ENCODE measurements at places on chromosomes 5 and 9.

DNA sequence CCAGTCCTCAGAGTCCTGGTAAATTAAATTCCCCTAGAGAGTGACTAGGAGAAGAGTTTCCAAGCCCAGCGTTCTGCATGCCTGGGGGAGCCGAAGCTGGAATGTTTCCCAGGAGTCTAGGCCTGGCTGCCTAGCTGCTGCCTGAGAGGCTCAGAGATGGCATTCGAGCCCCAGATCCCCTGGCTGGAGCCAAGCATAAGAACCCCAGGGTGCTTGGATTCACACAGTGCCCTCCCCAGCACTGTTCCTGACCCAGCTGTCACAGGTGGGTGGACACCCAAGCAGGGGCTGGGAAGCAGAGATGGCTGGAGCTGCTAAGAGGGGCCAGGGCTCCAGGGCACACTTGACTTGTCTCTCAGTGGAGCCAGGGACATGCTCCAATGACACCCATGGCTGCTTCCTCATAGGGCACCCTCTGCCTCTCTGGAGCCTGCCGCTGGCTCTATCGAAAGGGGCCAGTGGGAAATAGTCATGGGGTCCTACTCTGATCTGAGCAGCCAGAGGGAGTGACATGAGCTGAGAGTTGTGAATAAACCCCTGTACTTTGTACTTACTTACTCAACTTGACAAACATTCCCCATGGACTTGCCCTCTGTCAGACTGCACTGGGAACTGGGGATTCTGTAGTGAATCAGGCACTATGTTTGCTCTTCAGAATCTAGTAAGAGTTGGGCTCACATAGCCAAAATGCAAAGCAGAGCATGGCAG is 62.6 kb upstream of the XPA start:
- DNase-seq: no peak

DNA sequence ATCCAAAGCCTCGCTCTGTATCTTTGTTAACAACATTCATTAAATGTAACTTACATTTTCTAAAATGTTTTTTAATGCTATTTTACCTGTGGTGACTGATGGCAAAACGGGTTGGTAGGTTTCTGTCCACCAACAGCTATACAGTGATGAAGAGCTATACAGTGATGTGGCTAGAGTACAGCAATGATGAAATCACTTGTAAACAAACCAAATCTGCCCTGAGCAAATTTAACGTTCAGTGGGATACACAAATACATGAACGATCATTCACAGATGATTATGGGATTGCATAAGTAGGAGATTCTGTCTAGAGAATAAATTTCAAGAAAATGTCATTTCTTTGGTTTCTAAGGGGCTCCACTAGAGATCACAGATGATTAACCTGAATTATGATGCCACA is 132.7 kb downstream of the MPDZ start:
- no peak for DNase-seq

- DNase-seq: no peak
These were observed 61.7 kb downstream of the SPEF2 start for GRCh38 chr5:35679357-35679756.

GRCh38 chr9:1510712-1511111 is 460.6 kb downstream of the DMRT2 start:
- no peak for DNase-seq

DNA sequence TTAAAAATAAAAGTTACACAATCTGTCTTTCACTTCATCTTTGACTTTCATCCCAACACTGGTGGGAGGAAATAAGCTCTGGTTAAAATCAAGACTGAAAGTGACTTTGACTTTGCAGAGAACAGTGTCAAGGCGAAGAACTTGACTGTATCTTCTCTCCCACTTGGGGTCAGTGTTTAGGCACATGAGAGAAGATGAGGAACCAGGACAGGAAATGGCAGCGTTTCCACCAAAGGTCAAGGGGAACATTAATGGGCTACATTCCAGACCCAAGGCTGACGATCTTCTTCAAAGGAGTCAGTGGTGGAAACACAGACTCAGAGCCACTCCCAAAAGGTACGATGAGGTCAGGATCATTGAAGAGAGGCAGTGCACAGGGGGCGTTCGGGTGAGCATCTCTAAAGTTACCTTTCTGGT is 409.5 kb downstream of the ARHGEF28 start:
- no peak for DNase-seq

- DNase-seq: no peak
These were observed 137.0 kb downstream of the PAX5 start for GRCh38 chr9:36897019-36897418.

DNA sequence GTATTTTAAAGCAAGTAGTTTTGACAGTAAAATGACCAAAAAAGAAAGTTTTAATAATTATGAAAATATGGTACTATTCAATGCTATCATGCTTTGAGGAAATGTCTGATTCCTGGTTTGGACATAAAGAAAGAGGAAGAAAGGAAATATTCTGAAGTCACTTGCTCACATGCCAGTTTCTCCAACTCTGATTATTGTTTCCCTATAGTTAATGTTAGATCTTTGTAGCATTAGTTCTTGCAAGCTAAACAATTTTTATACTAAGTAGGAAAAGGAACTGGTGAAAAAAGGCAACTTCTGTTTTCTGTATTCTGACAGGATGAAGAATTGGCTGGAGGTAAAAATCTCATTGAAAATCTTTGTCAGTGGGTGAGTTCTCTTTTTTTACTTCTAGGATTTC is 119.5 kb downstream of the YTHDC2 start:
- DNase-seq: no peak

DNA sequence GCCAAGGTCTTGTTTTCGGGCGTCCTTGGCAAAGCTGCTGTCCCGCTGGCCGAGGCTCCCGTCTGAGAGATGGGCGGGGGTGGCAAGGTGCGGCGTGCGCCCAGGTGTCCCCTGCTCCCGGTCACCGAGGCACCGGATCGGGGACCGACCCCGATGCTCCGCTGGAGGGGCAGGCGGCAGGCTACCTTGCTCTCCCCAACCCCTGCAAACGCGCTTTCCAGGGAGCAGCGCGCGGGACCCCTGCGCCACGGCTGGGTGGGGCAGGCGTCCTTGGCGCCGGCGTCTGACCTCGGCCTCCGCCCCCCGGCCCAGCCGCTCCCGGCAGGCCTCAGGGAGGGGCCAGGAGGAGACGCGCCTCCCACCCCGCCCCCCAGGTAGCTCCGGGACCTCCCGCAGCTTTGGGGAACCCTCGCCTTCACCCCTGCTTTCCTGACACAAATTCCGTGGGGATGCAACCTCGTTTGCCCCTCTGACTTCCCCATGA is 551 bp downstream of the N4BP3 start:
- DNase-seq: no peak

DNA sequence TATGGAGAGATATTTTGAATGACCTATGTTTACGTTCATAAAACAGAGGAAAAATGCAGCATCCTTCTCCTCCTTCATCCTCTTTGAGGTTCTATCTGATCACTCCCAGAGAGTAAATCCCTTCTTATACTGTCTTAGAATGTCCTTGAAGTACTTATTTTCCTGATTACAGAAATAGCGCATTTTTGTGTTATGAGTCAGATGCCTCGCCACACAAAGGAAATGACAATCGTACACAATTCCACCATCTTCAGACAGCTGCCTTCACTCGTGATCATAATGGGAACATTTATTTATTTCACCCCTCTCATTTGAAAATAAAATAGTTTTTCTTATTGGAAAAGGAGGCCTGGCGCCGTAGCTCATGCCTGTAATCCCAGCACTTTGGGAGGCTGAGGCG is 2.4 kb upstream of the GLT6D1 start:
- DNase-seq: no peak

- DNase-seq: no peak
These were observed 141.3 kb upstream of the NFIB start for GRCh38 chr9:14455243-14455642.

DNA sequence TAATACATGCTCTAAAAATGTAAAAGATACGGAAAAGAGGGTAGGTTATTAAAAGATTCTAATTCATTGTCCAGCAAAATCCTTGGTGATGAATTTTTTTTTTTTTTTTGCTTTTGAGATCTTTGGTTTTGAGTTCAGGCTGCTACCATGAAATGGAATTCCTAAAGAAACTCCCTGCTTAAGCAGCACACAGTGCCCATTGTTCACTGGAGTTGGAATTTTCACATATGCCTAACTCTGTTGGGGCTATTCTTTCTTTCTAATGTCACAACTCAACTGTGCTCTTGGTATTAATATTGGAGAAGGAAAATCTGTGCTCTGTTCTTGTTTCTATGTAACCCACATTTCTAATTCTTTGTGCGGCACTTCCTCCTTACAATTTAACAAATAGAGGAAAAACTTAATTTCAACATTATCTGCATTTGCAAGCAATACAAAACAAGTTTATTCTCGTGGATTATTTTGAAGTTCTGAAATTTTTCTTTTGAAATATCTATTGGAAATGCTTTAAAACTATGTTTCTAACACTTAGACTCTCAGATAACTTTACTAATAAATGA is 21.6 kb downstream of the MATR3 start:
- no peak for DNase-seq

DNA sequence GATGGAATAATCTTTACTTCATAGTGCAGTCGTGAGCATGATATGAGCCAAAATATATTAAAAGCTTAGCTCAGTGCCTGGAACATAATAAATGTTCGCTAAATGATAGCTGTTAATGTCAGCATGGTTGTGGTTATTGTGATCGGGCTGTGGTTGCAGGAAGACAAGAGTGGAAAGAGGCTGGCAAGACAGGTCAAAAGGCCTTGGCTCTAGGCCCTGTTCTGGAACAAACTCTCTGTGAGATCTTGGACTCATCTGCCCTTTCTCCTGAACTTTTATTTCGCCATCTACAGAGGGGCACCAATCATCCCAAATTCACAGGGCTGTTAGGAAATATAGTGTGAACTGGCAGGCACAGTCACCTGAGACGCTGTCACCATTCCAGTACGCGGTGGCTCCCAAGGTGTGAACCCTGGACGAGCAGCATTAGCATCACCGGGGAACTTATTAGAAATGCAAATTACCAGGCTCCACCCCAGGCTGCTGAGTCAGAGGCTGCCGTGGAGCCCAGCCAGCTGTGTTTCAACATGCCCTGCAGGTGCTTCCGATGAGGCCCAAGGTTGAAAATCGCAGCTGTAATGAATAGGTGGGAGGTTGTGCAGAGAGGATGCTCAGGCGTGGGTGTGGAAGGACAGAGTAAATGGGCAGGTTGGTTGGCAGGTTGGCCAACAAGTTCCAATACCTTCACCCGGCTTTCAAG is 50.2 kb upstream of the SAP30L start:
- no peak for DNase-seq

- DNase-seq: no peak
These were observed 23.4 kb downstream of the CETN3 start for GRCh38 chr5:90386099-90386710.

DNA sequence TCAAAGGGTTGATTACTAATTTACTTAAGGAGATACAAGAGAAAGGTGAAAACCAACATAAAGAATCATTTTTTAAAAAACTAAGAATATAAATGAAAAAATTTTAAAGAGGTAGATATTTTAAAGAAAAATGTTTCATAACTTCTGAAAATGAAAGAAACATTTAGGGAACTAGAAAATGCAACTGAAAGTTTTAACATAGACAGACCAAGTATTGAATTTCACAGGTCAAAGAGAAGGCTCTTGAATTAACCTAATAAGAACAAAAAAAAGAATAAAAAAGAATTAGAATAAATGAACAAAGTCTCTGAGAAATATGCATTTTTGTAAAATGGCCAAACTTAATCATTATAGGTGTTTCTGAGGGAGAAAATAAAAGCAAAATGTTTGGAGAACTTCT is 16.1 kb upstream of the FAM174A start:
- no peak for DNase-seq

- no peak for DNase-seq
These were observed 969.6 kb upstream of the DMAC1 start for GRCh38 chr9:8769153-8769552.

GRCh38 chr9:105341434-105342146 is 97.1 kb downstream of the SLC44A1 start:
- no peak for DNase-seq

- no peak for DNase-seq
These were observed 1.9 kb downstream of the HOMER1 start for GRCh38 chr5:79512049-79512448.

Measured in stimulated activated CD8-positive, alpha-beta memory T cell treated with anti-CD3 and anti-CD28 coated beads, Interleukin-7, amount 100 ng/mL, for 1 hour (primary cell).